ENCODE measurements at places on chromosomes 5 and 9.

DNA sequence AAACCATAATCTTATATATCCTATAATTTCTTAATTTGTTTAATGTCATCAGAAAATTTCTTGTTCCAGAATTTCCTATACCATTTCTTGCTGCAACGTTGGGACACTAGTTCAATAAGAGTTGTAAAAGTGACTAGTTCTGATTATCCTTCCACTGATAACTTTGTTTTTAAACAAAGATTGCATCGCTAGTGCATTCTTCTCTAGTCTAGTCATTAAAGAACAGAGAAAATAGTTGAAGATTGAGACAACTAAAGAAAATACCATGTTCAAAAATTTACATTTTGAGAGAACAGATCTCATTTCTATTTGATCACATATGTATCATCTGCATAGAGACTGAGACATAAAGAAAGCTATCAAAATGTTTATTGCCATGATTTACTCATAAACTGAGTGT lies 1888.2 kb downstream of the EFNA5 start:
- DNase-seq, result no peak

DNA sequence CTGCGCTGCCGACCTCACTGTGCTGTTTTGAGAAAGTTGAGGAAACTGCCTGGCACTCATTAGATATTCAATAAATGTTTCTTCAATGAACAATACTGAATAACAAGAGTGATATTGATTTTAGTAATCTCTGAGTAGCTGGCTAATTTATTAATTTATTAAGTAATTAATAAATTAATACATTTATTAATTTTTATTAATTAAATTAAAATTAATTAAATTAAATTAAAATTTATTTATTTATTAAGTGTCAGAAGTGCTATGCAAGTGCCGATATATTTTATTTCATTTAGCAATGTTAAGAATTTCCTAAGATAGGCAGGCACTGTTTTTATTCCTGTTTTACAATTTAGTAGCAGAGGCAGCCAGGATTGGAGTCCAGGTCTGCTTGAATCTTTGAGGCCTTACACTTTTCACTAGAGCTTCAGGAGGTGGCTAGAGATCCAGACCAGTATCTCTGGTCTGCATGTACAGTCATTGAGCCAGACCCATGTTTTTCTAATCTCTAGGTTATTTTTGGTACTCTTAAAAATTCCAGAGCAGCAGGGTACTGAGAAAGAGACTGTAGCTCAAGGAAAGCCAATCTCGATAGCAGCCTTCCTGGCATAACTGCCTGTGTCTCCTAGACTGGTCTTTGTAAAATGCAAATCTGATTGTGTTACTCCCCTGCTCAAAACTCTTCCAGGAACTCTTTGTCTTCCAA lies 109.2 kb downstream of the ARHGEF28 start:
- DNase-seq, result no peak

- DNase-seq, result no peak
These were observed 35.2 kb downstream of the SH3PXD2B start for GRCh38 chr5:172418862-172419814.

GRCh38 chr5:61333321-61333953 lies 1.4 kb downstream of the ZSWIM6 start:
- DNase-seq, result peak; percentile 43

GRCh38 chr9:72903103-72903502 lies 49.8 kb downstream of the ALDH1A1 start:
- DNase-seq, result no peak

GRCh38 chr9:69768716-69769115 lies 8.9 kb upstream of the PTAR1 start:
- no peak for DNase-seq

DNA sequence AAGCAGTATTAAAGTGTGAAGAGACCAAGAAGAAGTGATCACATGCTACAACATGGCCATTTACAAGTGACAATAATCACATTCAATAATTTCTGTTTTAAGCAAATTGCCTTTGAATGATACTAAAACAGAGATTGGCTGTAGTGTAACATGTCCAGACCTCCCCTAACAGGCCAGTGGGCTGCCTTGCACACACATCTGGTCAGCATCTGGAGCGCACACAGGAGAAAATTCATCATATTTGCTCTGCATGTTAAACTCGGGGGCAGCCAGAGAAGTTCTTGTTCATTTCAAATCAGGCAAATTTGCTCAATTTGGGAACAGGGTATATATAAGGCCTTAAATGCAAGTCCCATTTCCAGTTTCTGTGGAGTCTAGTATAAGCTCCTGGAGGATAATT lies 111.1 kb upstream of the FBXL7 start:
- DNase-seq, result no peak

DNA sequence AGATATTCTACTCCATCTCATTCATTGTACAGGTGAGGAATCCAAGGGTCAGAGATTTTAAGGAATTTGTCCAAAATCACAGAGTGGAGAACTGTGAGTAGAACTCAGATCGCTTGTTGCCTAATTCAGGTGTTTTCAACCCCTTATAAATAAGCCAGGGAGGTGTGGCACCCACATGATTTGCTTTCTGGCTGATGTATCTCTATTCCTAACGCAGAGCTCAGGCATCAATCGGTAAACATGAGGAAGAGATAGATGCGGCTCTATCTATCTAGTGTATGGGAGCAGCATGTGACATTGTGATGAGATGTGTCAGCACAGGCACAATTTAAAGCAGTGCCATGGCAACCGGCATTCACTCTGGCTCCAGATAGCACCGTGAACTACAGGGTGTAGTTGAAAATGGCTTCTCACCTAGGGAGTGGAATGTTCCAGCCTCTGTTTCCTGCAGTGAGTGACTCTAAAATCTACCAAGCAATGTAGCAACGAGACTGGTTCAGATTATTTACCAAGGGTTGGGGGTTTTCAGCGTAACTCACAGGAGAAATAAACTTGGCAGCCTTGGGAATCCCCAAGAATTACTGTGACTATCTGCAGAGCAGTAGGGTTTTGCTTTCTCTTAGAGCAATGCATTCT lies 53.4 kb upstream of the SUB1 start:
- no peak for DNase-seq

DNA sequence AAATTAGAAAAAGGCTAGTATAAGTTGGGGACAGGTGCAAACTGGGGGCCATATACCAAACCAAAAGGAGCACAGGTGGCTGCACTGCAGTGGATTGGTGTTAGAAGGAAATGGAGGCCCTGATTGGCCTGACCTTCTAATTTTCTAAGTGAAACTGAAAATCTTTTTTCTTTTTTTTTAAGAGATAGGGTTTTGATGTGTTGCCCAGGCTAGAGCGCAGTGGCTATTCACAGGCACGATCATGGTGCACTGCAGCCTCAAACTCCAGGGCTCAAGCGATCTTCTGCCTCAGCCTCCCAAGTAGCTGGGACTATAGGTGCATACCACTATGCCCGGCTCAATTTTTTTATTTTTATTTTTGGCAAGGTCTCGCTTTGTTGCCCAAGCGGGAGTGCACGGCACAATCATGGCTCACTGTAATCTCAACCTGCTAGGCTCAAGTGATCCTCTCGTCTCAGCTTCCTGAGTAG lies 9.8 kb upstream of the CCDC69 start:
- no peak for DNase-seq

DNA sequence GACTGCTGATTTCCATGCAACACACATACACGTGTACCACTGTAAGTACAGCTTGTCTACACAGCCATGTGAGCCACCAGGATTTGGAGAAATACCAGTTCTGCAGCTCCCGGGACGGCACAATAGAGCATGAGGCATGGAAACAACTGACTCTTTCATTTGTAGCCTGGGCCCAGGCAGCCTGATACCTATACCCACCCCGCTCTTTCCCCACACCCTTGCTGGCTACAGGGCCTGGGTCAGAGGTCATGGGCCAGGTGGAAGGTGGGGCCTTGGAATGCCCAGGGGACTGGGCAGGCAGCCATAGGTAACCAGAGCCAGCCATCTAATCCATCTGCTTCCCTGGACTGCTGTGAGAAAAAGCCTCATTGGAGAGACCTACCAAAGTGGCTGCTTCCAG lies 39.0 kb upstream of the ZSWIM6 start:
- DNase-seq, result no peak

DNA sequence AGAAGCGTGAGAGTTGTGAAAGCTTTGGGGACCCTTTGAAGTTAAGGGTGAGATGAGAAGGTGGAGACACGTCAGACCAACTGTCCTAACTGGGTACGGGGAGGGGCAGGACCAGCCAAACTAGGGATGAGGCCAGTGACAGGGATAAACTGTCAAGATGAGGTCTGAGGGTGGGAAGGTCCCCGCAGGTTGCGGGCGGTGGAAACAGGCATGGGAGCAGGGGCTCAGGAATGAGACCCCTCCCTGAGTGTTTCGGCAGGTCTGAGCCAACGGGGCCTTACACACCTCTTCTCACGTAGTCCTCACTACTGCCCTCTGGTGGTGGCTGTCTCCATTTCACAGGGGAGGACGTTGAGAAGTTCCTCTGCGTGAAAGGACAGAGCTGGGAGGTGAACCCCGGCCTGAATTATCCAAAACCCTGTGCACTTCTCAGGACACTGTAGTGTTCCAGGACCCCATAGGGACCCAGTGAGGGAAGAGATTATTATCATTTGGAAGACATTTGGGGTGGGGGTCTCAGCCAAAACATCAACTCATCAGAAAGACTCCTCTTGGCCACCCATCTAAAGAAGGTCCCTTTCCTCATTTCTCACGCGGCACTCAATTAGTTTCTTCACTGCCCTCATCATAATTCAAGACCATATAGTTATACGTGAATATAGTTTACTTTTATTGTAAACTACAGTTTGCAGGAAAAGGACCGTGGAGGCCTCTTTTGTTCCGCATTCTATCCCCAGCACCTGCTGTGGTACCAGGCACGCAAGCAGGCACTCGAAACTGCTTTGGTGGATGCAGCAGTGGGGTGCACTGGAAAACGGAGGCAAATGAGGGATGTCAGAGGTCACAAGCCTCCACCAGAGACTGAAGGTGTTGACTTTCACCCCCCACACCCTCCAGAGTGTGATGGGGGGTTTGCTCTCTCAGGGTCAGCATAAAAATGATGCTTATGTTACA lies 21.7 kb upstream of the NANS start:
- peak; percentile 90 for DNase-seq

DNA sequence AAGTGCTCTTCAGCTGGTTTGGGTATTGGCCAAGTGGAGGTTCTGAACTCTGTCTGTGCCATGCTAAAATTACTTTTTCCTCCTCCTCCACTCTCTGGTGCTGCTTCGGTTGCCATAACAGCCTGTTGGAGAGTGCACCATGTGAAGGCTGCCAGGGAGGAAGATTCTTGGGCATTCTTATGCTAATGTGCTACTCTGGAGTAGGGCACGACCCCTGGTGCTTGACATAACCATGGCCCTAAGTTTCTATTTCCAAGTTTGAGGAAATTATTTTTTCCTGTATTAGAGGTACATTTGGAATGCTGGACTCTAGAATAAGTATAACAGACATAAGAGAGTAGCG lies 111.6 kb downstream of the ARHGAP26 start:
- no peak for DNase-seq

GRCh38 chr5:173258466-173258865 lies 23.5 kb upstream of the NKX2-5 start:
- DNase-seq, result no peak

DNA sequence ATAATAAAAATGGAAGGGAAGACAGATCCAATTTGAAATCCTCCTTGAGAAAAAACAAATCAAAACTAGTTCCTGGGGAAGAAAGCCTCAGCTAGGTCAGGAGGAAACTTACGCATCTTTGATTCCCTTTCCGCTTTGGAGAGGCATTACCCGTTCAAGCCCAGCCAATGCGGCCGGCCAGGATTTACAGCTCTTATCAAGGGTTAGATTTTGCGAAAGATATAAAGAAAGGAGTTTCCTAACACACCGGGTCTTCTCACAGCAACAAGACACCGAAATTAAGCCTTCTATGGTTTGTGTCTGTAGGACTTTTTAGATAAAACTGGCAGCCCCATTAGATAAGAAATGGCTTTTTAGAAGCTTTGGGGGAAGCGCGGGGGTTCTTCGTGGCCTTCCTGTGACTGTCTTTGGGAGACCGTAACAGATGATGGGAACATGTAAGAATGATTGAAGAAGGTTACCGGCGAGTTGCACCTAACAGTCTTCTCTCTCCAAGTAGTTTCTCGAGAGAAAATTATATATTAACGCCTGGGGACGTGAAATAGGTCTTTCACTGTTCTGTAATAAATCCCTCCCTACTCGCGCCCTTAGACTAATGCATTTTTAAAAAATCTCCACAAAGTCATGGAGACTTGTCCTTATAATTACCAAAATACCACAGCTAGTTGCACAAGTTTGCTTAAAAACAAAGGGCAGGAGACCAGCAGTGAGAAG lies 1.3 kb upstream of the ISL1 start:
- DNase-seq, result no peak

GRCh38 chr5:75067434-75067833 lies 15.1 kb upstream of the GCNT4 start:
- DNase-seq, result no peak
